ENCODE measurements at places on chromosomes 16 and 17. TPM values are rescaled to one million over a fixed set of nuclear protein-coding genes. Genes with fewer than 3 reads are reported as not detected.

The AANAT gene
- total RNA-seq, result not detected

The HP gene
- 1.9 TPM for total RNA-seq

The PRSS22 gene
- total RNA-seq, result 0.40 TPM

The SHCBP1 gene
- total RNA-seq, result 4.3 TPM

The CES5A gene
- not detected for total RNA-seq

The PPM1E gene
- total RNA-seq, result 1.0 TPM

The CRYM gene
- not detected for total RNA-seq

The FSCN2 gene
- total RNA-seq, result 1.1 TPM
